ENCODE measurements at places on chromosomes 4 and X. TPM values are rescaled to one million over a fixed set of nuclear protein-coding genes. Genes with fewer than 3 reads are reported as not detected.

PGAM4 gene
- not detected for total RNA-seq

KLHL4 gene
- total RNA-seq: 0.78 TPM

PJA1 gene
- 8.3 TPM for total RNA-seq

DNA sequence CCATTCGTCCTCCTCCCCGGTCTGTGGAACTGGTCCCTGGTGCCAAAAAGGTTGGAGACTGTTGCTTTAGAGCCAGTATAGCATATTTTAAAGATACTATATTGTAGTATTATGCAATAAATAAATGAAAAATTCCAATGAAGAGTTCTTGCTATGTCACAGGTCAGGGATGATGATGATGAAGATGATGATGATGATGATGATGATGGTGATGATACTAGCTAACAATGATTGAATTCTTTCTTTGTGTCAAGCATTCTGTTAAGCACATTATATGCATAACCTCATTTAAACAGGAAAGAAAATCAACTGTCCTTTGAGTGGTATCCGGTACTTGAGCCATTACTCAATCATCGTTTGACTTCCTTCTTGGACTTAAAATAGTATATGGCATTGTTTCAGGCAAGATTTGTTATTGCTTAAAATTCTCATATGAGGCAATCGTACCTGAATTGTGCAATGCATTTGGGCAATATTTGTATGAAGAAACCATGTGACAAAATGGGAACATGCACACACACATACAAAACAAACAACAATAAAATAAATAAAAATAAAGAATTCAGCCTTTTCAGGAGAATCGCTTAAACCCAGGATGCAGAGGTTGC lies 22.8 kb upstream of the TLR2 start:
- H3K27me3 ChIP-seq: no peaks in the 10 kb centered on the region
- no peak overlapping the region for H3K4me3 ChIP-seq
- peak overlapping the region; percentile 46 for H3K27ac ChIP-seq
- no peaks in the 10 kb centered on the region for H3K4me1 ChIP-seq
- no peaks in the 10 kb centered on the region for H3K36me3 ChIP-seq

- H3K27me3 ChIP-seq: no peaks in the 10 kb centered on the region
- no peak overlapping the region for H3K27ac ChIP-seq
- no peaks in the 10 kb centered on the region for H3K4me1 ChIP-seq
- no peak for DNase-seq
- no peaks in the 10 kb centered on the region for H3K36me3 ChIP-seq
- no peak overlapping the region for H3K4me3 ChIP-seq
Measured at GRCh38 chrX:24305905-24306304, 8.0 kb downstream of the SUPT20HL2 start.

DNA sequence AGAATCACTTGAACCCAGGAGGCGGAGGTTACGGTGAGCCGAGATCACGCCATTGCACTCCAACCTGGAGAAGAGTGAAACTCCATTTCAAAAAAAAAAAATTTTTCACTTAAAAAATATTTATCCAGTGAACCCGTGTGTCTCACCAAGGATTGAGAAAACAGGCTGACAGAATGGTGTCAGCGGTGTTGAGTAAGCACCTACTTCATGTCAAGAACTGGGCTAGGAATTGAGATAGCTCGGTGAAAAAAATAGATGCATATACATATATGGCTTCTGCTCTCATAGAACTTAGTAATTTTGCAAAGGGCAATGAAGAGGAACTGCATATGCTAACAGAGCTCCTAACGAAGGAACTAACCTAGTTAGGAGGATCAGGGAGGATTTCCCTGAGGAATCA lies 297.3 kb downstream of the TENM3 start:
- H3K27ac ChIP-seq: no peak overlapping the region
- H3K4me1 ChIP-seq: no peaks in the 10 kb centered on the region
- no peak for DNase-seq
- H3K27me3 ChIP-seq: no peaks in the 10 kb centered on the region

DNA sequence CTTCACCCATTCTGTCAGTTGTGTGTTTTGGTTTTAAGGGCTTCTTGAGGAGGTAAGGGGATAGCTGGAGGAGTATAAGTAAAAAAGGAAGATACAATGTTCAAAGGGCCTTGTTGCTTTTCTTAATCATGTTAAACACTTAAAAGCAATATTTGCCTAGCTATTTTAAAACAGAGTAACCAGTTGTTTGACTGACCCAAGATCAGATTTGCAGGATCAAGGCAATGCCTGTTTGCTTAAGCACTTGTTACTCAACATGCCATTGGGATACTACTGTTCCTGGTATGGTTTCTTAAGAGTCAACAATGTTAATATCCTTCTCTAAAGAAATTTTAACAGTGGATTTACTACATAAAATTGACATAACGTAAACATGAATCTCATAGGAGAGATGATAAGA lies 2.6 kb downstream of the DCLK2 start:
- peak; percentile 34 for DNase-seq
- H3K27me3 ChIP-seq: no peaks in the 10 kb centered on the region
- no peak overlapping the region for H3K27ac ChIP-seq
- no peak overlapping the region for H3K4me3 ChIP-seq
- peaks cover 34% of the 10 kb centered on the region for H3K4me1 ChIP-seq
- no peaks in the 10 kb centered on the region for H3K36me3 ChIP-seq

- no peak overlapping the region for H3K4me3 ChIP-seq
- no peaks in the 10 kb centered on the region for H3K4me1 ChIP-seq
- H3K27ac ChIP-seq: no peak overlapping the region
- DNase-seq: no peak
Measured at GRCh38 chr4:35087218-35087617, 1157.1 kb downstream of the ARAP2 start.

Measured in body of pancreas (tissue), 4 donors.